ENCODE measurements at places on chromosomes 11 and 22.

DNA sequence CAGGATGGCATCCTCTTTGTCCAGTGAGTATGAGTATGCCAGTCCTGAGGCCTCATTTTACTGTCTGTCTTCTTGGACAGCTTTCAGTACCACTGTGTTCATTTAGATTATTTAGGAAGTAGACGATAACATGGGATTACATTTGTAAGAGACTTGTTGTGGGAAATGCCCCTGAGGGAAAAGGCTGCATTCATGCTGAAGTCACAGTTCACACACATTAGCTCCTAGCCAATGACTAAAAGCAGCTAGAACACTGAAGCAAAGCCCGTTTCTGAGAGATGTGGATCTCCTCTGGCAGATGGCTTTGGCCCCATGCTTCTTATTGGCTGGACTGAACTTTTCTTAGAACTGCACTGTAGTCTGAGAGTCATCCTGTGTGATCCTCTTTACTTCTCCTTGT, 242.4 kb downstream of the FAM76B start:
- no peak for DNase-seq

DNA sequence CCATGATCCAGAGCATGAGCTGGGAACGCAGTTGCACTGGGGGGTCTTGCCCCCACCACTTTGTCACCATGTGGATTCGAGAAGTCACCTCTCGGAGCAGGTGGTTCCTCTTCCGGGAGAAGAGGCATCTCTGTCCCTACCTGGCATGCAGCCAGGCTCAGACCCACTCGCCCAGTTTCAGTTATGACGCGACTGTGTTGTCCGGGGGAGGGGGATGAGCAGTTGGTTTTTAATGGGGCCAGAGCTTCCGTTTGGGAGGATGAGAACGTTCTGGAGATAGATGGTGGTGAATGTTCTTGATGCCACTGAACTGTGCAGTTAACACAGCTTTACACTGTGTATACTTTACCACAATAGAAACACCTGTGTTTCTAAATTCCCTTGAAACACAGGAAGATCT, 41.5 kb downstream of the DHCR7 start:
- DNase-seq, result no peak

GRCh38 chr22:35542939-35543516, 2.4 kb downstream of the RASD2 start:
- no peak for DNase-seq

- no peak for DNase-seq
Observed at GRCh38 chr11:1227551-1228100, 4.8 kb downstream of the MUC5B start.

- no peak for DNase-seq
Observed at GRCh38 chr22:23831781-23832180, 7.0 kb downstream of the DERL3 start.

GRCh38 chr11:114169821-114170220, 110.3 kb downstream of the ZBTB16 start:
- no peak for DNase-seq

GRCh38 chr22:19175026-19175601, 3.4 kb downstream of the SLC25A1 start:
- no peak for DNase-seq

DNA sequence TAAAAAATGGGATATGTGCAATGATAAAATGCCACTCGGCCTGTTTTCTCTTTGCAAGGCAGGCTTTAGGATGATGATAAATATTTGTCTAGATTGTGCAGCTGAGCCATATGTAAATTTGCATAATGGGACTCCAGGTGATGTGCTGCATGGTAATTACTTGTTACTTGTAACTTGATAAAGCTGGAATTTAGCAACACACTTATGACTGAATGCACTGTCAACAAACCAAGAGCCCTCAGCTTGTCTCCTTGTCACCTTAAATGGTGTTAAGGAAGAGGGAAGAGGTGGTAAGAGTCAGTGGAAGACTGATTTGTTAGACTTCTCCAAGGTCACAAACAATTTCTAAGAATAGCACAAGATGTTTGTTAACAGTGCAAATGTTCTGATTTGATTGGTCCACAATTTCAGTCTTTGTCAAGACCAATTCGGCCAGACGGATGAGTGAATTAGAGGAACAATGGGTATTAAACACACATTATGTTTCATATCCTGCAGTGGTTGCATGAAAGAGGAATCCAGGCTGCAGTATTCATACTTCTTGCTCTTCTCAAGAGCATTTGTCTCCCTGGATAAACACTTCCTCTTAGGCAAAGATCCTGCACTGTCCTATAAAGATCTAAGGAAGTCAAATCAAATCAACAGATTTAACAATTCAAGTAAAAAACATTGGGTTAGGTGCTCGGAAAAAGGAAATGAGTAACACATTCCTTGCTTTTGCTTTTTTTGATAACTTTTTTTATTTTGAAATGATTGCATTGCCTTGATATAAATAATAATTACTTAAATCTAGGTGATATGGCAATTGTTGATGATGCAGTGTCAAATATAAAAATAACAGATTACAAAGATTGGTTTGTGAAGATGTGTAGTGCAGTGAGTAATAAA, 448.3 kb upstream of the DDI1 start:
- DNase-seq, result no peak

DNA sequence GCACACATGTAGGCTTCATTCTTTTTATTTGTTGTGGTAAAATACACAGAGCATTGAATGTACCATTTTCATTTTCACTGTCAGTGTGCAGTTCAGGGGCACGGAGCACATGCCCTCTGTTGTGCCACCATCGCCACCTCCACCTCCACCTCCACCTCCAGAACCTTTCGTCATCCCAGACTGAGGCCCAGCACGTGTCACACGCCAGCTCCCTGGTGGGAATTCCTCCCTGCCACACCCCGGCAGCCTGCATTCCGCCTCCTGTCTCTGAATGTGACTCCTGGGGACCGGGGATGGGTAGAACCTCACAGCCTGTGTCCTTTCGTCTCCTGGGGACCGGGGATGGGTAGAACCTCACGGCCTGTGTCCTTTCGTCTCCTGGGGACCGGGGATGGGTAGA, 10.9 kb downstream of the GRAMD4 start:
- DNase-seq, result no peak

DNA sequence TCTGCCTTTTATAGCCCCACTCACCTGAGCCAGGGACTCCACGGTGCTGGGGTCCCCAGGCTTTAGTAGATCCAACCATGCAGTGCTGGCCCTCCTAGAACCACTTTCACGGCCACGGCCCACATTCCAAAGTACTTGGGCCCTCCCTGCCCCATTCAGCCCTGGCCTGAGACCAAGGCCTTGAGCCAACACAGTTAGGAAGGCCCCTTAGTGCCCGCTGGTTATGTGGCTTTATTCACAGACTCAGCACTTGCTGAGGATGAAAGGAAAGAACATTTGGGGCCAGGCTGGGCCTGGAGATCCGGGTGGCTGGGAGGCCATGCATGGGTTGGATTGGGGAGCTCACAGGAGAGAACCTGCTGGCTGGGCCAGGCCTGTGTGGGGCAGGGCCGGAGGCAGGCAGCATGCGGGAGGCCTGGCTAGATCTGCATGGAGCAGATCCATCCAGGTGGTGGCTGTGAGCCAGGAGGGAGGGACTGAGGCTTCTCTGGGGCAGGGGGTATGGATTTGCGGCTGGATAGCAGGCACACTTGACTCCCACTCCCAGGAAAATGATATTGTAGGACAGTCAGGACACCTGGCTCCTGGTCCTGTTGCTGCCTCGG, 12.6 kb downstream of the CHRM1 start:
- no peak for DNase-seq

DNA sequence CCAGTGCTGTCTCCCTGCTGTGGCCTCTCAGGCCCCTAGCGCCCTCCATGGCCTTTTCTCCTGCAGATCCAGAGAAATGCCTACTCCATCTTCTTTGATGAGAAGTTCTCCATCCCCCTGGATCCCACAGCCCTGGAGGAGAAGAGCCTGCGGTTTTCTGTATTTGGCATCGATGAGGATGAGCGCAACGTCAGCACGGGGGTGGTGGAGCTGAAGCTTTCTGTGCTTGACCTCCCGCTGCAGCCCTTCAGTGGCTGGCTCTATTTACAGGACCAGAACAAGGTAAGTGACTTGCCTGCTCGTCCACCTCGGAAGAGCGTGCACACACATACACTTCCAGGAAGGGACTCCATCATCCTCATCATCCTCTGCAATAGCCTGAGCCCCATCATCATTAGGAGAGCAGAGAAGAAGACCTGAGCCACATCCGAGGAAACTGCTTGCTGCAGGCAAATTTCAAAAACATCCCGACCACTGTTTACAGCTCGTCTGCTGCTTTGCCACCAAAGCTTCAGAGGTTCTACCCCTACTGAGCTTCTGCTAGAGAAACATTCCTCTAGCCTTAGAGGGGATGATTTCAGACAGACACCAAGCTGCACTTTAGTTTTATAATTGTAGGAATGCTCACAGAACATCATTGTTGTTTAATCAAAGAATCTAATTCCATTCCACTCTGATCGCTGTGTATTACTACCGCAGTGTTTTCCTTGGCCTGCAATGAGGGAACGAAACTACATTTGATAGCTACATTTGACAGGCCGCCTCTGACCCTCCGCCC, 12.9 kb upstream of the RHOD start:
- DNase-seq, result no peak

- DNase-seq, result no peak
Observed at GRCh38 chr22:48706934-48707762, 1120.5 kb downstream of the BRD1 start.

DNA sequence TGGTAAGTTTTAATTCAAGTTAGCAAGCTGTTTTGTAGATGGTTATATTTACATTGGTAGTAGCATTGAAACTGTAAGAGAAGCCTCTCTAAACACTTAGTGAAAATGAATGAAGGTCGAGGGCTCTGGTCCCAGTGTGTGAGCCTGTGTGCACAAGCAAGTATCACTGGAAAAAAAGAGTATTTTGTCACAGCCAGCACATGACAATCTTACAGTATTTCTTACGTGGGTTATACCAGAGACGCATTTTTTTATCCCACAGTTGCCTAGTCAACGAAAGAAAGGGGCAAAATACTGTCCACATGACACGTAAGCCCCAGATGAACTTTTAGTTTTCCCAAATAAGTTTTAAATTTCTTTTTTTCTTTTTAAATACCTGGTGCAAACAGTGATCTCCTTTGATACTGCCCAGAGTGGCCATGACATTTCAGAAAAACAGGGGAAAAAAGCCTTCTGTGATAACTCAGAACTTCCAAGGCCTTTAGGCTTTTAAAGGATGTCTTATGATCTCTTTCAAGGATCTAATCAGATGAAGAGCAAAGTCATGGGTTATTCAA, 23.5 kb downstream of the RAB38 start:
- DNase-seq, result no peak

GRCh38 chr11:78195917-78196560, 7.3 kb downstream of the USP35 start:
- DNase-seq, result no peak

Measured in activated T-cell treated with anti-CD3 and anti-CD28 coated beads for 48 hours (primary cell).